ENCODE measurements at places on chromosomes 12 and 14.

DNA sequence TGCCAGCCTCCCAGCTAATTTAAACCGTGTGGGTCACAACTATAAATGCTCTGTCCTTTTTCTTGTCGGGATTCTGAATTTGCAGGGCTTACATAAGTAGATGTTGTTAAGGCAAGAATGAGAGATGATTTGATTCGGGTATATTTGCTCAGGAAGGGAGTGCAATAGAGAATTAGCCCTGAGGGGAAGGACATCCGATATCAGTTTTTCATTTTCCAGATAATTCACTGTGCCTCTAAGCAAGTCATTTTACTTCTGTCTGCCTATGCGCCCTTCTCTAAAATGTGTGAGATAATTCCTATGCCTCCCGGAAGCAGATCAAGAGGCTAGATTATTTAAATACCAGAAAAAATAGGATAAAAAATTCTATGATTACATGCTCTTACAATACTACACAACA, 300.5 kb downstream of the RMST start:
- no peak for DNase-seq

GRCh38 chr12:120012067-120012621, 23.1 kb downstream of the BICDL1 start:
- peak; percentile 51 for DNase-seq

GRCh38 chr14:85310491-85311272, 219.3 kb upstream of the FLRT2 start:
- DNase-seq = no peak

GRCh38 chr12:110935588-110935987, 15.2 kb upstream of the MYL2 start:
- DNase-seq = no peak

DNA sequence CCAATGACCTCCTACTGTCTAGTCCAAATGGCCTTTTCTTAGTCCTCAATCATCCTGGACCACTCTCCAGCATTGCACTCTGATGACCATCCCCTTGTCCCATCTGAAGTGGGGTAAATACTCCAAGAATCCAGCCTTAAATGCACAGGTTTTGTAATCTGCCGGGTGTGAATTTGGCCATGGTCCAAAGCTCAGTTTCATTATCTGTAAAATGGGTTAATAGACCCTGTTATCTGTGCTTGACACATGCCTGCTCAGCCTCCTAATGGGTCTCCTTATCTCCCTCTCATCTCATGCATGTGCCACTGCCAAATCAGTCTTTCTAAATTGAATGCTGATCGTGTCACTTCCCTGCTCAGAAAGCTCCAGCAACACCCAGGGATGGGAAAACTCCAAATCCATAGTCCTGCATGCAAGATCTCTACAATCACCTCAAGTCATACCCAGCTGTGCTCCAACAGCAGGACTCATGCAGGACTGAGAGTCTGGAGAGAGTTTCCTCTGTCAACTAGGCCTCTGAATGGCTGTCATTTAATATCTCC, 22.3 kb downstream of the LGR5 start:
- no peak for DNase-seq

DNA sequence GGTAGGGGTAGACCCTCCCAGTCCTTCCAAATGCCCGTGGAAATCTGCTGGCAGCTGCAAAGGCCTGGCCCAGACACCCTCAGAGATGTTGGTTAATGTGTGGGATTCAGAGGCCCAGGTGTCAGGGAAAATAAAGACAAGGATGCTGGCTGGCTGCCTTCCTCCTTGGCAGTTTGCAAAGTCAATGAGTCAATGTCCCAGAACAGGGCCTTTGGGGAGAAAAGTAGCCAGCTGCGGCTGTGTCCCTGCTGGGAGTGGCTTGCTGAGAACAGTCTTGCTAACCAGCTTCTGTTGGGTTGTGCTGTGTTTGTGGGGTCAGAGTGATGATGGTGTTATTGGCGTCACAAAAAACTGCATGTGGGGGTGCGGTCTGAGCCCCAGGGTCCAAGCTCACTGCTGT, 29.2 kb downstream of the GLRX5 start:
- DNase-seq = no peak

DNA sequence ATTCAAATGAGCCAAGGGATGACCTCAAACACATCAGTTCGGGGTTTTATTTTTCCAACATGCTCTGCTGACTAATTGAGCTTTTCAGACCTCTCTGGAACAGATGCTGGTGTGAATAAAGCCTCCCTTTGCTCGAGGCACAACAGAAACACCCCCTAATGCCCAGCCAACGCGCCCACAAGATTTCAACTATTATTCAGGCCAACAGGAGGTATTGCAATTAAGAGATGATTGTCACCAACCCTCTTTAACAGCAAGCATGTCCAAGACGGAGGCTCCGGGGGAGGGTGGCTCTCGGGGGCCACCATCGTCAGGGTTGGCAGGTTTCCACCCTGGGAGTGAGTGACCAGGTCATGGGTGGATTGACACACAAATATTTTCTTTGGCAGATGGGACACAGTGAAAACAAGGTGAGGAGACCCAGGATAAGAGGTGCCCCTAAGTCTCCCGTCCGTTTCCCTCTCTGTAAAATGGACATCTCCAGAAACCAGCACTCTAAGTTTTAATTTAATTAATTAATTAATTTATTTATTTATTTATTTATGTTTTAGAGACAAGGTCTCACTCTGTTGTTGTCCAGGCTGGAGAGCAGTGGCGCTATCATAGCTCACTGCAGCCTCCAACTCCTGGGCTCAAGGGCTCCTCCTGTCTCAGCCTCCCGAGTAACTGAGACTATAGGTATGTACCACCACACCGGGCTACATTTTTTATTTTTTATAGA, 56.1 kb downstream of the MAP1LC3B2 start:
- no peak for DNase-seq

GRCh38 chr12:122159882-122160281, 14.1 kb downstream of the IL31 start:
- no peak for DNase-seq

GRCh38 chr12:78559416-78559815, 305.2 kb upstream of the SYT1 start:
- DNase-seq = no peak

- no peak for DNase-seq
Observed at GRCh38 chr12:48281811-48282210, 68.9 kb downstream of the ZNF641 start.

- no peak for DNase-seq
Observed at GRCh38 chr12:104197264-104197663, 18.3 kb upstream of the TXNRD1 start.

- DNase-seq = no peak
Observed at GRCh38 chr12:117098024-117098360, 1.2 kb downstream of the TESC start.

GRCh38 chr12:77070800-77071449, 5.6 kb upstream of the E2F7 start:
- no peak for DNase-seq
